NCI-H146 (cell line): ENCODE measurements at places on chromosomes 5 and 9.

GRCh38 chr5:41903382-41903891 is 707 bp upstream of the RIMOC1 start:
- DNase-seq = peak; percentile 20

DNA sequence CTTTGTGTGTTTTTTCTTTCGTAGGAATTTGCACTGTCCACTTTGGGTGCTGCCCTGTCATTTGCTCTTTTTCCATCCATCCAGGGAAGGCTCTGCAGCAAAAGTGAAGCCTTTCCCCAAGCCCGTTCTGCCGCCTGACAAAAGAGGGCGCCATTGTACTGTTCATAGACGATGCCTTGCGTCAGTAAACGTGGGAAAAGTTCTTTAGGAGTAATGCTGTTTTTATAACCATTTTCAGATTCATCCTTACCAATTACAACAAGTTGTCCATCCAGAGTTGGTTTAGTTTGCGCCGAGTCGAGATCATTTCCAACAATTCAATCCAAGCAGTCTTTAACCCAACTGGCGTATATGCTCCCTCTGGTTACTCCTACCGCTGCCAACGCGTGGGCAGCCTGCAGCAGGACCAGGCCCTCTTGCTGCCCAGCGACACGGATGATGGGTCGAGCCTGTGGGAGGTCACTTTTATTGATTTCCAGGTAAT is 34.3 kb upstream of the RPS23 start:
- peak; percentile 16 for DNase-seq

- DNase-seq = no peak
Observed at GRCh38 chr5:31748458-31749172, 109.7 kb downstream of the PDZD2 start.

DNA sequence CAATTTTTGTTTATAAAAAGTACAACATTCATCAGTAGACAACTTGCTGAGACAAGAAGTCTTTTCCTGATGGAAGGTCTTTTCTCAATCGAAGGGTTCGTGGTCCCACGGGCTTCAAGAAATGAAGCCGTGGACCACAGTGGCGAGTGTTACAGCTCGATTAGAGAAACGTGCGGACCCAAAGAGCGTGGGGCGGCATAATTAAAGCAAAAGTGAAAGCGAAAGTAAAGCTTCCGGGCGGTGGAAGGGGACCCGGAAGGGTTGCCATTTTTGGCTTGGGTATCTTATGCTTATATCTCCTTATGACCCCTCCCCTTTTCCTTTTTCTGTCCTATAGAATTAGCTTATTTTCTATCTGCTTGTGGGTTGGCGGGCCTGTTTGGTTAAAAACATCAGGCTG is 2309.4 kb upstream of the ACO1 start:
- no peak for DNase-seq

DNA sequence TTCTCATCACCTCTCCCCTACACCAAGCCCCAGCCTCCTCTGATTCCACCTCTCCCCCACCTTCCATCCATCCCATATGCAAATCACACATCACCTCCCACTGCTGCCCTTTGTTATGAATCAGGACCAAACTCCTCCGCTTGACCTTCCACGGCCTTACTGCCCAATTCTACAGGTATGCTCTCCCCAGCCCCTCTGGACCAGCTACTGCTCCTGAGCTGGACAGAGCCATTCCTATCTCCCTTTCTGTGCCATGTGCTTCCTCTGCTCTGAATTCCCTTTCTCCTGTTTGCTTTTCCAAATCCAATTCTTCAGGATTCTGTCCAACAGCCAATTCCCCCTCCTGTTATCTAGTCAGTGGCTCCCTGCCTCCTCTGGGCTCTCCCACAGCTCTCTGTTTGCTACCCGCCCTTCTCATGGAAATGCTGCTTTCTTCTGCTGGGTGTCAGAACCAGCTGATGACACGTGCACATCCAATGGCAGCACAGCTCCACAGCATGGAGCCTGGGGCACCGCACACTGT is 8.3 kb downstream of the FABP6 start:
- DNase-seq = no peak

DNA sequence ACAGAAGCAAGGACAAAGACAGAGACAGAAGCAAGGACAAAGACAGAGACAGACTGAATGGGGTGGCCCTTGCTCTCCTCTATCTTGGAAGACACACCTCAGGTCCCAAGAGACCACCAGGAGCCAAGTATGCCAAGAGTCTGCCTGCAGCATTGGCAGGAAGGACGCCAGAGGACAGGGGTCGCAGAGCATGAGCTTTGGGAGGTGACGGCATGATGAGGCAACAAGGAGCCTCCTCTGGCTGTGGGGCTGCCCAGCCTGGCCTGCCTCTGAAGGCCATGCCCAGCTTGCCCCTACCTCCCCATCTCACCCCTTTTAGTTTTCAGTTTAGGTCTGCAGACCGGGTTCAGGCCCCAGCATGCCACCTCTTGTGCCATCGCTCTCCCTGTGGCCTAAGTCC is 17.6 kb downstream of the PDGFRB start:
- no peak for DNase-seq

GRCh38 chr5:67985686-67986387 is 229.7 kb upstream of the PIK3R1 start:
- no peak for DNase-seq

- DNase-seq = peak; percentile 16
Observed at GRCh38 chr5:34410411-34411139, 245.6 kb upstream of the RAI14 start.

DNA sequence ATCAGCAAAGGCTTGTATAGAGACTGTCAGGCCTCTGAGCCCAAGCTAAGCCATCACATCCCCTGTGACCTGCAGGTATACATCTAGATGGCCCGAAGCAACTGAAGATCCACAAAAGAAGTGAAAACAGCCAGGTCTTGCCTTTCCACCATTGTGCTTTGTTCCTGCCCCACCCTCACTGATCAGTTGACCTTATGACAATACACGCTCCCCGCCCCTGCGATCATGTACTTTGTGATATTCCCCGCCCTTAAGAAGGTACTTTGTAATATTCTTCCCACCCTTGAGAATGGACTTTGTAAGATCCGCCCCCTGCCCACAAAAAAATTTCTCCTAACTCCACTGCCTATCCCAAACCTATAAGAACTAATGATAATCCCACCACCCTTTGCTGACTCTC is 18.6 kb upstream of the NPM1 start:
- DNase-seq = no peak

GRCh38 chr5:72956324-72957140 is 691 bp downstream of the FCHO2 start:
- DNase-seq = peak; percentile 63

- no peak for DNase-seq
Observed at GRCh38 chr5:142904416-142904815, 134.2 kb downstream of the ARHGAP26 start.

- DNase-seq = no peak
Observed at GRCh38 chr9:99573085-99573484, 248.6 kb upstream of the NR4A3 start.

GRCh38 chr5:172403189-172403796 is 51.0 kb downstream of the SH3PXD2B start:
- DNase-seq = no peak

DNA sequence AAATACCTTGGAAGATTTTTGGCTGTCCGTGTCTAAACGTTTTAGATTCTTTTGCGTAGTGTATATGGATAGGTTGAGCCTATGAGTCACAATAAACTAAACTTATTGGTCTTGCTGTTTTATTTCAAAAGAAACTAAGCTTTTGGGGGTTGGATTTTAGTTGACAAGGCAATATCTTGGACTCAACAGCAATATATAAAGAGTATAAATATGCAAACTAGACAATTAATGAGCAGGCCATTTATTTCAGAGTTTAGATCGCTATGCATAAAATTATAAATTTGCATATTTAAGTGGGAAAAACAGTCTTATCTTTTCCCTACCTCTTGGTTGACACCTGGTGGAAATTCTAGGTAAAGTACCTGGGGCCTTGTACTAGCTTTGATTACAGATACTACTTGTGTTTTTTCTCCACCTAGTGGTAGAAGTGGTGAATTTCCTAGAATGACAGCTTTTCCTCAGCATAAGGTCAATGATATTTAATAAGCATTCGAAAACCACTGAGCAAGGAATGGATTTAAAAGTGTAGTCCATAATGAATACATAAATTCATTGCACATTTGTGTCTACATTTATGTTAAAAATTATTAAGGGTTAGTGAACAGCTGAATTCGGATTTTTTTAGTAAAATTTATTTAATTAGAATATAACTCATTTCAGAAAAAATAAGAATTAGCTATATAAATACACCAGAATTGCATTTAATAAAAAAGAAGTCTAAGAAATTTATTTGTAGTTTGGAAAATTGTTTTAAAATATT is 1.7 kb upstream of the ARRDC3 start:
- DNase-seq = peak; percentile 89

DNA sequence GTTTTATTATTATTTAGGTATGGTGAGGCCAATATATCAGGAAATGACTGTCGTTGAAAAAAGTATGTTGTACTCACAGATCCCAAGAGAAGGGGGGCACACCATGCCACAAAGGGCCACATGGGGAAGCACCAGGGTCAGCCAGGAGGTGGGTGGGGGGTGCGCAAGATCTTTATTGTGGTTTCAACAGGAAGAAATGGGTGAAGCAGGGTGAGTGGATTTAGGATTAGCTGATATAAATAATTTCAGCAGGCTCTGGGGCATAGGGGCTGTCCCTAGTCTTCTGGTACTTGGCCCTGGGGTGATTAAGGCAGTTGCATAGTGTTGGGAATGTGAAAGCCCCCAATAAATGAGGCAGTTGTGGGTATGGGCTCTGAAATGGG is 8.6 kb downstream of the PDCD1LG2 start:
- DNase-seq = no peak

DNA sequence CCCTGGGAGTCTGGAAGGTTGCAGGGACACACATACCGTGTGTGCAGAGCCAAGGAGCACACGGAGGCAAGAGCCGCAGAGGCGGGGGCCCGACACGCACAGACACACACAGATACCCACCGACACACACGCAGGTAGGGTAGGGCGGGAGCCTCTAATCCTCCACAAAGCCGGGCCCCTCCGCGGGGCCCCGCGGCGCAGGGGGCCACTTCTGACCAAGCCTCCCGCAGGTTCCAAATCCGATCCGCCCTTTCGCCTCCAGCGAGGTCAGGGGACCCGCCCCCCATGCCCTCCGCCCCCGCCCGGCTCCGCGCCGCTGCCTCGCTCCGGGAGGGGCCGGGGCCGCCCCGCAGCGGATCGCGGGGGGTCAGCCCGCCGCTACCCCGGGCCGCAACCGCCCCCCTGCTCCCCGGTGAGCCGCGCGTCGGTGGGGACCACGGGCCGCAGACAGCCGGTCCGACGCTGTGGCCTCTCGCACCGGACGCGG is 1.4 kb upstream of the LMX1B start:
- no peak for DNase-seq

- DNase-seq = no peak
Observed at GRCh38 chr9:124527781-124528180, 20.6 kb upstream of the NR5A1 start.
